ENCODE measurements at places on chromosomes 16 and 17.

DNA sequence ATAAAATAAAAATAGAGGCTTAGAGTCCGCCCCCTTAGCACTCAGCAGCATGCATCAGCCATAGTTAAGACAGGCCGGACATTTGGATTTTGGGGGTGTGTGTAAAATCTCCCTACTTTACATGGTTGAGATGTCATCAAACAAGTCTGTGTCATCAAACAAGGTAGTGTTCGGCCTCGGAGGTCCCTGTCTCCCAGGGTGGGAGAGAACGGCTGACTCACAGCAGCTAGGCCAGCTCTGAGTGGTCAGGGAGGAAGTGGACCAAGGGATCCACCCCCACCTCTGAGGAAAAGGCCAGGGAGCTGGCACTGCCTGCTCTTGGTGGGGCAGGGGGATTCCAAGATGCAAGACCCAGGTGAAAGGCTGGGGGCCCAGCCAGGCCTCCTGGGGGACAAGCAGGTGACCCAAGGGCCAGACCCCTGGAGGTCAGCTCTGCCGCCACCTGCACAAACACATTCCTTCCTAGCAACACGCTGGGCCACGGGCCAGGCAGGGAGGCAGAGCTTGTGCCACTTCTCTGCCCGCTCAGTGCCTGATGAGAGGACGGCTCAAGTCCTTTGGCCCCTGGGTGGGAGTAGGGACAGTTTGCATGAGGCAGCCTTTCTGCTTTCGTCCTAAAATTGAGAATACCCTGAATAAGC, 28.5 kb downstream of the KIFC3 start:
- DNase-seq: no peak

DNA sequence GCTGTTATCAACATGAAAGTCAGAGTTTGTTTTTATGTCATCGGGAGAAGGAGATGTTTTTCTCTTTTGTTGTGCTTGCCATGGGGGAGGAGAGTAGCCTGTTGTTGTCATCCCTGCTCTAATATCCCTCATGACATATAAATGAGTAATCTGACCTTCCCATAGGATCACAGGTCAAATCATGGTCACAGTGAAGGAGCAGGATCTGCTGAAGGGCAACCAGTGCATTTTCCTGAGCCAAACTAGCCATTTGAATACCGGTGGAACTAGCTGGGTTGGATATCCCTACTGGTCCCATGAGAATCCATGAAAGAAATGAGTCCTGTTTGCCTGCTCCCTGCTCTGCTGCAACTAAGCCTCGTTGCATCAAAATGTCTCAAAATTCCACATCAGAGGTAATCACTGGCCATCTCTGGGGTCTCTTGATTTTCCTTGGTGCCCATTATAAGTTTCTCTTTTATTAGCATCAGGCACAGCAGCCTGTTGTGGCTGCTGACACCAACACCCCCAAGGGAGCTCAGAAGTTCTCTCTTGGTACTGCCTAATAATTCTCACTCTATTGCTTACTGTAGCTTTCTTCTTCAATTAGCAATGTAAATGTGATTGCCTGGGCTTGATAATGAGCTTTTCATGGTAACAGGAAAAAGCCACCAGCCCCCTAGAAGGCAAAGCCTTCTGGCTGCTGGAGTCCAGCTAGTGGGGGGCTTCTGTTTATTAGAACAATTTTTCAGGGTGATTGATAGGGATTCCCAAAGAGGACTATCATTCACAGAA, 211.4 kb upstream of the ERCC4 start:
- no peak for DNase-seq

- DNase-seq: no peak
Observed at GRCh38 chr16:75660321-75660720, 12.7 kb downstream of the TERF2IP start.

- no peak for DNase-seq
Observed at GRCh38 chr16:50611332-50611934, 63.2 kb downstream of the NKD1 start.

DNA sequence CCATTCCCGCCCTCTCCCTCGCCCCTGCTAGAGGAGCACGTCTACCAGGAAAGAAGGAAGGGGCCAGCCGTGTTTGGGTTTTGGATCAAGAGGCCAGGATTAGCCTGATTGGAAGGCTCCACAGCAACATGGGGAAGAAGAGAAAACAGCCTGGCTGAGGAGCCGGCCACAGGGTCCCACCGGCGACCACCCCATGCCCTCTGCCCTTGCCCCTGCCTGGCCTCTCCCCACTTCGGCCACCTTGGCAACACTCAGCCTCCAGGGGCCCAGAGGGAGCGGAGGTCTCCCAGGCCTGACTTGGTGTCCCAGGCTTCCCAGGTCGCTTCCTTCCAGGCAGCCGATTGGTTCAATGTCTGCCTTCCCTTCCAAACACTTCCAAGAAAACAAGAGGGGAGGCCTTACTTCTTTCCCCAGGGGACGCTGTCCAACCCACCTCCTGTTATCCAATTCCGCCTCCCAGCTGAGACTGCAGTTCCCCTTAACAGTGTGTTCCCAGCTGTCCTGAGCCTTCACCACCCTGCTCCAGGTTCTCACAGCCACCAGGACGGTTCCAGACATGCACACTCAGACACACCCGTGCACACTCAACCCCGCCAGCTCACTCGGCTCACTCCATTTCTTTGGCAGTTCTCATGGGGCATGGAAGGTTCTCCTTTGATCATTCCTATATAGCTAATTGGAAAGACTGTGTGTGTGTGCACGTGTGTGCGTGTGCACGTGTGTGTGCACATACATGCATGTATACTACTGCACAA, 65.4 kb downstream of the RBFOX3 start:
- no peak for DNase-seq

DNA sequence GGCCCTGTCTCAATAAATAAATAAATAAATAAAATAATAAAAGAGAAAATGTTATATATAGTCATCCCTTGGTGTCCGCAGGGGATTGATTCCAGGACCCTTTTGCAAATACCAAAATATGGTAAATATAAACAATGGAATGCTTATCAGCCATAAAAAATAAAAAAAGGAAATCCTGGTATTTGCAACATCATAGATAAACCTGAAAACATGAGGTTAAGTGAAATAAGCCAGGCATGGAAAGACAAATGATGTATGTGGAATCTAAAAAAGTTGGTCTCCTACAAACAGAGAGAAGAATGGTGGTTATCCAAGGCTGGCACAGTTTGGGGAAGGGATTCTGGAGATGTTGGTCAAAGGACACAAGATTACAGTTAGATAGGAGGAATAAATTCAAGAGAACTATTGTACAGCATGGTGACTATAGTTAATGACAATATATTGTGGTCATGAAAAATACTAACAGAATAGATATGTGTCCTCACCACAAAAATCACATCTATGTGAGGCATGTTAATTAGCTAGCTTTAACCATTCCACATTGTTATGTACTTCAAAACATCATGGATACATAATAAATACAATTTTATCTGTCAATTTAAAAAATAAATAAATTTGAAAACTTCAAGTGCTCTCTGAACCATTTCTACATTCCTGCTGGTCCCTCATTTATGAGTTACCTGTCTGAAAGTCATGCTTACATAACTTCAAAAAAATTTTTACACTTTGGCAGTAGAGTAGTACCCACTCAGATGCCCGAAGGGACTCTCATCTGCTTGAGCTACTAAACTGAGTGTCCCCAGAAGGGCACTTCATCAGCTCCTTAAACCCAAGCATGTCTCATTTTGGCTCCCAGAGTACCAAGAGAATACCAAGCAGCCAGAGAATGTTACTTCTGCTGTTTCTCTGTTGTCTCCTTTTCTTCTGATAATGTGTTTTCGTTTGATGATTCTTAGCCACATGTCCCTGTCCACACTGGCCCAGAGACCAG, 26.6 kb downstream of the N4BP1 start:
- no peak for DNase-seq

DNA sequence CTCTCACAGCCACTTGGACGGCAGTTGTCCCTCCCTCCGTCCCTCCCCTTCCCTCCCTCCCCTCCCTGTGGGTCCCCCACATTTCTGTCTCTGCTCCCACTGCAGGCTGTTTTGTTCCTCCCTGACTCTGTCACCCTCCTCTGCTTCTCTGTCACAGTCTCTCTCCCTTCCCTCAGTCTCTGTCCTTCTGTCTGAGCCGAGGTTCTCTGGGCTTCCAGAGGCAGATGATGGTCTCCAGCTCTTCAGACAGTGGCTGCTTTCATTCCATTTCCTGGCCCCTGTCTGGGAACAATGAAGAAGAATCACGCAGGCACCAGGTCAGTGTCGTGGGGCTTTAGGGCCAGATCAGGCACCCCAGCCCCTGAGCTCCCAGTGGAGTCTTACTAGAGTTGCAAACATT, 8.8 kb upstream of the CYB561 start:
- no peak for DNase-seq

GRCh38 chr17:77995146-77995852, 36.8 kb downstream of the TNRC6C start:
- DNase-seq: no peak

DNA sequence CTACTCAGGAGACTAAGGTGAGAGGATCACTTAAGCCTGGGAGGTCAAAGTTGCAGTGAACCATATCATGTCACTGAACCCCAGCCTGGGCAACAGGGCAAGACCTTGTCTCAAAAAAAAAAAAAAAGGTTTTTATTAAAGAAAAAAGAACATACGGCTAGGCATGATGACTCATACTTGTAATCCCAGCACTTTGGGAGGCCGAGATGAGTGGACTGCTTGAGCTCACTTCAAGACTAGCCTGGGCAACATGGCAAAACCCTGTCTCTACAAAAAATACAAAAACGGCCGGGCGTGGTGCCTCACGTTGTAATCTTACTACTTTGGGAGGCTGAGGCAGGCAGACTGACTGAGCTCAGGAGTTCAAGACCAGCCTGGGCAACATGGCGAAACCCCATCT, 38.4 kb downstream of the RANBP10 start:
- DNase-seq: no peak

DNA sequence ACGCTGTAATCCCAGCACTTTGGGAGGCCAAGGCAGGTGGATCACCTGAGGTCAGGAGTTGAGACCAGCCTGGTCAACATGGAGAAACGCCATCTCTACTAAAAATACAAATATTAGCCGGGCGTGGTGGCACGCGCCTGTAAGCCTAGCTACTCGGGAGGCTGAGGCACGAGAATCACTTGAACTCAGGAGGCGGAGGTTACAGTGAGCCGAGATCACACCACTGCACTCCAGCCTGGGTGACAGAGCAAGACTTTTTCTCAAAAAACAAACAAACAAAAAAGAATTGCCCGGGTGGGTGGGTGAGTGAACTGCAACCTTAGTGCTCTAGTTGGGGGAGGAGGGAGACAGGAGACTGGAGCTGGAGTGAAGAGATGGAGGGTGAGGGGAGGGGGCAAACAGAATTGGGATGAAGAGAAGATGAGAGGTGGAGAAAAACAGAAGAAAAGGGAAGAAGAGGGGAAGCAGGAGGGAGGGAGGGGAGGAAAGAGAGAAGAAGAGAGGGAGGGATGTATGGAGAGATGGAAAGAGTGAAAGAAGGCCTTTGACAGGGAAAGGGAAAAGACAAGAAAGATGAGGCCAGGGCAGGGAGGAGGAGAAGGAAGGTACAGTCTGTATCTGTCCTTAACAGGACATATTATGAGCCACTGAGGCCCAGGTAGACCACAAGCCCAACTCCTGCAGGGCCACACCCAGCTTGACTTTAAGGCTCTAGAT, 5.5 kb upstream of the SRCIN1 start:
- no peak for DNase-seq

DNA sequence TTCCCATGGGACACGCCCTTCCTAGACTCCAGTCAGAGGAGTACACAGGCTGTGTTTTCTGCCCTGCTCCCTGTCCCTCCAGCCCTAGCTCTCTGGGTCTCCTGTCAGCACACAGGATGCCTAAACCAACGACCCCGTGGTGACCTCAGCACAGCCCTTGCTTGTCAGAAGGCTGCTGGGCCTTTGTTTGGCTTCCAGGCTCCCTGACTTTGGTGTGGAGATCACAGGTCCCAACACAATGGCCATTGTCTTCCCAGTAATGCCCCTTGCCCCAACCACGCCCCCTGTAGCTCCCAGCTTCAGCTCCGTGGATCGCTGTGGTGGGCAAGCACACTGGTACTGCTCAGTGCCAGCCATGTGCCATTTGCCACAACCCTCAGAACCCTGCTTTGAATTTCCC, 15.0 kb downstream of the HNF1B start:
- no peak for DNase-seq
